ENCODE measurements at places on chromosomes 1 and 21.

- DNase-seq = no peak
Measured at GRCh38 chr1:156813298-156813697, 3.4 kb downstream of the SH2D2A start.

GRCh38 chr1:174942547-174943255, 57.0 kb upstream of the CACYBP start:
- DNase-seq = no peak

- no peak for DNase-seq
Measured at GRCh38 chr1:24327891-24328290, 8.7 kb downstream of the GRHL3 start.

GRCh38 chr1:12255913-12256312, 26.1 kb downstream of the VPS13D start:
- DNase-seq = no peak

DNA sequence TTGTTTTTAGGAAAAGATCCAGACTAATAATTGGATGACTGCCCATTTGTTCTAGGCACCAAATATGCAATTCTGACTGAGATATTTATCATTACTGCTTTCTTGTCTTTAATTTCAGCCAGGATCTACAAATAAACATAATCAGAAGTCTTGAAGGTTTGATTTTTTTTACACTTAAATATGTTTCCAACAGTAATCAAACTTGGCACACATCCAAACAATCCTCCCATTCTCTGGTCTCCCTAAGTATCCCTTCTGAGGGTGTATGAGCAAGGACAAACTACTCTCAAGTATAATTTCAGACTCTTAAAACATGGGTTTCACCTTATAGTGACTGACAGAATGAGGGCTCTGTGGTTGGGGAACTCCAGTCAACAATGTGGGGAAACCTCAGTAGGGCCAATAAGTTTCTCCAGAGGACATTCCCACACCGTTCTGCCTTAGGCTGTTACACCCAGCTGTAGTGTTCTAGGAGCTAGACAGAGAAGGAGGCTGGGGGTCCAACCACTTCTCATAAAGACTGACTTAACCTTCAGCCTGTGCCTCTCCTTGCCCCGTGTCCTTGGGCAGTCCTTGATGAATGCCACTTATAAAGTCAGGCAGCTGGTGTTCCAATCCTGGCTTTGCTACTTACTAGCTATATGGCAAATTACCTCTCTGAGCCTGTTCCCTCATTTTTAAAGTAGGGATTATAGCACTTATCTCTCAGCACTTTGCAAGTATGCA, 1.5 kb upstream of the PALMD start:
- no peak for DNase-seq

DNA sequence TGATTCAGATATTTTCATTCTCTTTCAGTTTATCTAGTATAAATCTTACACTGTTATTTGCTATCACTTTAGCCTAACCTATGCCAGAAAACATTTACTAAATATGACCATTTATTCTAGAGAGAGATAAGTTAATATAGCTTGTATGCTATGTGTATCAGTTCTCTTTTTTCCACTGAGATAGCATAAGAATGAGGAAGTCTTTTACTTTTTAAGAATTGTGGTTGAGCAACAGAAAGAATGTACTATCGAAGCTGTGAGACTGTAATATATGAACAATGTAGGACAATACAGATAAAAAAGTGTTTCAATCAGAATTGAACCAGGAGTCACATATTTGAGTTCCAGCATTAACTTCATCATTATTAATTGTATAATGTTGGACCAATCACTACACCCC, 479.9 kb upstream of the PLXNA2 start:
- DNase-seq = no peak

DNA sequence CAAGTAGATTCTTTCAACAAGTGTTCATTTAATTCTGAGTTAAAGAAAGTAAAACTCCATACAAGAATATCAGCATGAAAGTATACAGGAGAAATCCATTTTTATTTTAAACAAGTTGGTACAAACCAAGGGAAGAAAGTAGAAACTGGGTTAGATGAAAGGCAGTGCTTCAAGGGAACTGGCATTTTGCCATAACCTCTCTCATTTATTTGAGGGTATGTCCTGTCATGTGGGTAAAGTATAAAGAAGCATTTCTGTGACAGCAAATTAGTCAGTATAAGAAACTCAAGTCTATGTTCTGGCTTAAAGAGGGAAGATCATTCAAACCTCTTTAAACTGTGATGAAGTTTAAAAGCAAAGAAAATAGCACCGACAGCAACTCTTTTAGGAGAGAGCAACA, 32.0 kb downstream of the OLFM3 start:
- no peak for DNase-seq

DNA sequence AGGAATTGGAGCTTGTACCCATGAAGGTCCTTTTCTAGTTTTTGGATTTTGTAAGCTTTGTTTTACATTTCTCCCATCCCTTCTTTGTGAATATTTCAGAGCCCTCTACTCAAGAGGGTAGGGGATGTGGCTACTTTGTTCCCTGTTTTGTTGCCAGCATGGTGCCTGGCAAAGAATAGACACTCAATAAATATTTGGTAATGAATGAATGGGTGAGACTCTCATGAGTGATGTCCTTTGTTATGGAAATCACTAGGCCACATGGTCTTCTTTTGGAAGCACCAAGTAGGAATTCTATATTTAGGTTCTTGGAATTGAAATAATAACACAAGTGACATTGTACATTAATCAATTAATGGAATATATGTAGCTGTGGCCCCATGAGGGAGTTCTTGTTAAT, 26.8 kb upstream of the ATP5PO start:
- DNase-seq = no peak

DNA sequence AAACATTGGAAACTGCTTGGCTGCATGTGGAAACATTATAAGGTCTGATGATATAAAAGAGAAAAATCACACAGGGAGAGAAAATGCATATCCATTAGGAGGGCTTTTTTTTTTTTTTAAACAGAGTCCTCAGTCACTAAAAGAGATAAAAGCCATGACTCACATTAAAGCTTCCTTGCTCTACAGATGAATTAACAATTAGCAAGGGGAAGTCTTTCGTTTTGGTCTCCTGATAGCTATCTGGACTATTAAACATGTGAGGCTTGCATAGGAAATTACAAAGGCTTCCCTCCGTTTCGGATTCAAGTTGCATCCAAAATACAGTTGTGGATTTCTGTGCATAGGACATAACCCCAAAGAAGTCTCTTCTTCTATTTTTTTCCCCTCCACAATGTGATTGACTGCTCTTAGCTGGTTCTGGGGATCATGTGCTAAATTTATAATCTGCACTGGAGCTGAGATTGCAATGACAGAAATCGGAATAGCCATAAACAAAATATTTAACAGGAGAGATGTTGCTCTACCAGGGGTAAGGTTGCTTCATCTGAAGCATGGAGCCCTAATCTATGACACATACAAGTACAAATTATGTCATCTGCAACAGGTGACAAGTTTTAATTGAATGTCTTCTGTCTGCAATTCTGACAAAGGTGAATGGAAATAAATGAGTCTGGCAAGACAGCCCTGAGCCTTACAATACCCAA, 146.8 kb downstream of the ESRRG start:
- no peak for DNase-seq

- no peak for DNase-seq
Measured at GRCh38 chr21:38790961-38791360, 14.8 kb upstream of the ETS2 start.

DNA sequence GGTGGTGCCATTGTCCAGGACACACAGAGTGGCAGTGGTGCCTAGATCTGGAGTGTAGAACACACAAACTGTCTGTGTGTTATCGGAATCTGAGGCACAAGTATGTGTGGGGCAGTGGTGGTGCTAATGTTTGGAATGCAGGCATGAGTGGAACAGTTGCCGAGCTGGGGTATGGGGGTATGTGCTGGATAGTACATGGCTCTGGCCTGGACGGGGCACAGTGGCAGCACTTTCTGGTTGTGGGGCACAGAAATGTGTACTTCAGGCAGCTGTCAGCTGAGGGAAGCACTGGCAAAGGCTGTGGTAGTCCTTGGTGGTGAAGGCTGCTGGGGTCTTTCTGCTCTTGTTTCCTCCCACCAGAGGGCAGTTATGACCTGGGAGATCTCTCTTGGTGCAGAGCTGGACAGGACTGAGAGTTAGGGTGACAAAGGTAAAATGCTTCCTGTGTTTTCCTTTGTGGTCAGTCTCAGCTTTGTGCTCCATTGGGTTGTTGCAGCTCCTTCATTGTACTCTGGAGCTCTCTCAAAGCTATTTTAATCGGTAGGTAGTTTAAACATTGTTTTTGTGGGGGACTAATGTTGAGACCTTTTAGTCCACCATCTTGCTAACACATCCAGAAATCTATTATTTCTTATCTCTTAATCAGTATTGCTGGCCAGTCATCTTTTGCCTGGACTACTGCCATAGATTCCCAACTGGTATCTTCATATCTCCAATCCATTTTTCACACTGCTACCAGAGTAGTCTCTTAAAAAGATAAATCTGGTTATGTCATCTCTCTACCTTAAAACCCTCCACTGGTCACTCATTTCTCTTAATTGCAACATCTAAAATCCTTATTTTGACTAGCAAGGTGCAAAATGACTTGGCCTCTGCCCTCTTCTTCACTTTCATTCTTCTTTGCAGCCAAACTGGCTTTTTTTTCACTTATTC, 83.9 kb upstream of the NBPF4 start:
- peak; percentile 5 for DNase-seq

GRCh38 chr1:54475946-54476516, 69.8 kb upstream of the SSBP3 start:
- no peak for DNase-seq

DNA sequence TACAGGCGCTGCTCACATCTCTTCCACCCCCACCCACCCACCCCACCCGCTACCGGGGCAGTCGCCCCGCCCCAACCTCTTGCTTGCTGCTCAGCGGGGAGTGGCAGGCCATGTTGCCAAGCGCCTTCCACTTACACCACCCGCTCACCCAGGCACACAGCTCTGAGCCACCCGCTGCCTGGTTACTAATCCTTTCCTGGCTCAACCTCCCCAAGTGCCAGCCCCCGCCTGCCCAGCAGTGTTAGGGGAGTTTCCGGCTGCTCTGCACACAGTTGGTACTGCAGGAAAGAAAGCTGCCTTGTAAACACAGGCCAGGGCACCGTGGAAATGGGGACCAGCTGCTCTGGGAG, 56.2 kb downstream of the LACTBL1 start:
- peak; percentile 91 for DNase-seq

- DNase-seq = no peak
Measured at GRCh38 chr1:240294566-240294965, 202.9 kb downstream of the FMN2 start.

DNA sequence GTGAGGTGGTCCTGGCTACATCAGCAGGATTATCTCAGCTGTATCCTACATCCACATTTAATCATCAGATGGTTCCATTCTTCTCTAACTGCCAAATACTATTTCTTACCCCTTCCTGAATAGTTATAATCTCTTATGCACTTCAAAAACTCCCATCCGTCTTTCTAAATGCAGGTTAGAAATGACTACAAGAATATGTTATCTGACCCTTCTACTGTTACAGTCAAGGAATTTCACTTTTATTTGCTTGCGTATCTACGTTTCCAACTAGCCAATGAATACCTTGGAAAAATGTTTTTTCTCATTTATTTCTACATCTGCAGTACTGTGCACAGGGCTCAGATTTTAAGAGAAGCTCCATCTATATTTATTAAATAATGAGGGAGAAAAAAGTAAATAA, 709.9 kb downstream of the KCNT2 start:
- no peak for DNase-seq

GRCh38 chr21:32172106-32172505, 106.7 kb downstream of the MIS18A start:
- no peak for DNase-seq

GRCh38 chr1:116538544-116538943, 32.3 kb downstream of the CD58 start:
- DNase-seq = no peak

- DNase-seq = no peak
Measured at GRCh38 chr1:173117761-173118160, 67.0 kb upstream of the TNFSF18 start.

DNA sequence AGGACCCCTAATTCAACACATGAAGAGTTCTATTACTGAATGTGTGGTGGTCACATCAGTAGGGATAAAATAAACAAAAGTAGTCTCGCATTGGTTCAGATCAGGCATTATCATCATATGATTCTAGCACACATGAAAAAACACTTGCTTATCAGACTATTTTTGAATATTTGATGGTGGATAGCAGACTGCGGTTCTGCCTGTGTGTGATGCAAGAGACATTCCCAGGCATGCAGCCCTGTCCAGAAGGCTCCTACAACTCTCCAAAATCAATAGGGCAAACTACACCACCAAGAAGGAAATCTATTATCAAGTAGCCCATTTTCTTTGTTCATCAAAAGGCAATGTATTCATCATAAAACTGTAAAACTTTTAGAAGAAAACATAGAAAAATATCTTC, 304.7 kb downstream of the DUSP10 start:
- DNase-seq = no peak

DNA sequence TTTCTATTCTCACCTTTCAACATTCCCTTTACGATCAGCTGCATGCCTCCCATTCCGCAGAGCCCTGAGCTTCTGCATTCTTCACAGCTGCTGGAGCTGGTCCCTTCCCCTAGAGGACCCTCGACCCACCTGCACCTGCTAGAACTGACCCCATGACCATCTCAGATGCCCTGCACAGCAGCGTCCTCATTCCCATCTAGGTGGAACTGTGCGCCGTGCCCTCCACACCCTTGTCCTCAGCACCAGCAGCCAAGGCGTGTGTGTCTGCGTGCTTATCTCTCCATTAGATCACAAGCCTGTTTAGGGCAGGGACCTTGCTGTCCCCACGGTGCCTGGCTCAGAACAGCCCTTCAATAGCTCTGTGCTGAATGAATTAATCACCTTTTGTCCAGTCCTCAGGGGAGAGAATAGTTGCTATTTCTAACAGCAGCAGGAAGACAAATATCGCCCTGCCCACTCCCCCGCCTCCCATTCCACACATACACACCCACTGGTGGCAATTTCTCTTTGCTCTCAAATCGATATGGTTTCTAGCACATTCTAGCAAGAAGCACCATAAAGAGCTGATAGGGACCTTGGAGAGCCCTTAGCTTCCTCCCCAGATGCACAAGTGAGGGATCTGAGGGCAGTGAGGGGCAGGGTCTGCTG, 61.7 kb downstream of the KCNN3 start:
- no peak for DNase-seq

DNA sequence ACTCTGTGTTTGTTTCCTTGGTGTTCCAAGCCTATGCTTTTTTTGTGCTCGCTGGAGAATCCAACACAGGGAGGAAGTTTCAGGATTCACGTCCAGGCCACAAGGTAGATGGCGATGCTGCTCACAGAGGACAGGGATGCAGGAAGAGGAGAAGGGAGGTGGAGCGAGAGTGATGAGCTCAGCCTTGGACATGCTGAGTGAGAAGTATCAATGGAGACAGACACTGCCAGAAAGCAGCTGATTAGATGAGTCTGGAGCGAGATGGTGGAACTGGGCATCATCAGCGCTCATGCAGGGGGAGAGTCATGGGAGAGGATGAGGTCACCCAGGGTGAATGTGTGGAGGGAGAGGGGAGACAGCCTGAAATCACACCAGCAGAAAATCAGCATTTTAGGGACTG, 110.0 kb downstream of the GLUL start:
- no peak for DNase-seq
